Memory B cell (primary cell): ENCODE measurements at places on chromosomes 12 and 14.

DNA sequence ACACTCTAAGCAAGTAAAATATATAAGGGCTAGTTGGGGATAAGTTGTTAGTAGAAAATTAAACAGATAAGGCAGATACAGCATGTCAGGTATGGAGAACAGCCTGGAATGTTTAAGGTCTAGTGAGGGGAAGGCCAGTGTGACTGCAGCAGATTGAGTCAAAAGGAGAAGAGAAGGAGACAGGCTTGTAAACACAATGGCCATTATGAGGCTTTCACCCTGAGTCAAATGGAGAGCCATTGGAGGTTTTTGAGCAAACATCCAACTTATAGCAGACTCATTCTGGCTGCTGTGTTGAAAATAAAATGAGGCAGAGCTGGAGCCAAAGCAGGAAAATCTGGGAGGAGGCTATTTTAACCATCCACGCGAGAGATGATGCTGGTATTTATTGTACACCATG lies 142.0 kb downstream of the DUSP6 start:
- no peaks in the 10 kb centered on the region for H3K36me3 ChIP-seq
- DNase-seq = no peak
- peaks cover 15% of the 10 kb centered on the region for H3K4me1 ChIP-seq
- H3K27ac ChIP-seq = no peak overlapping the region

GRCh38 chr12:6736754-6737153 lies 12.9 kb downstream of the COPS7A start:
- no peaks in the 10 kb centered on the region for H3K36me3 ChIP-seq
- no peak overlapping the region for H3K4me3 ChIP-seq
- H3K27ac ChIP-seq = no peak overlapping the region
- H3K4me1 ChIP-seq = no peaks in the 10 kb centered on the region

DNA sequence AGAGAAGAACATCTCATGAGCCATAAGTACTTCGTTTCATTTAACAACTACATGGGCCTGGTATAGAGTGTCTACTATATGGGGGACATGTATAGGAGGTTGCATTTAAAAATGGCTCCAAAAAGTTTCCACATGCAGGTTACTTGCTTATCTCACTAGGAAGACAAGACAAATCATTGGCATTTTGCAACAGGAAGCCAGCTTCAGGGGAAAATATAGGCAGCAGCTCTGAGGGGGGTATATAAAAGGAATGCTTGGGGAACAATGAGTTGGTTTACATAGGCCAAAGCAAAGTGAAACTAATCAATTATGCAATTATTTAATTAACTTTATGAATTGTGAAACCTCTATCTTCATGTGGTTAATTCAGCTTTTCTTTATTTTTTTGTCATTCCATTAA lies 225.3 kb downstream of the KCNH5 start:
- H3K4me1 ChIP-seq = no peaks in the 10 kb centered on the region
- H3K27ac ChIP-seq = no peak overlapping the region
- no peaks in the 10 kb centered on the region for H3K27me3 ChIP-seq
- no peak for DNase-seq

GRCh38 chr14:99462210-99462609 lies 18.4 kb downstream of the SETD3 start:
- peaks cover 5% of the 10 kb centered on the region for H3K4me1 ChIP-seq
- no peaks in the 10 kb centered on the region for H3K27me3 ChIP-seq
- H3K36me3 ChIP-seq = peaks cover 35% of the 10 kb centered on the region
- H3K27ac ChIP-seq = no peak overlapping the region
- H3K4me3 ChIP-seq = no peak overlapping the region
- DNase-seq = no peak

GRCh38 chr14:77961847-77962580 lies 162.1 kb downstream of the ADCK1 start:
- peaks cover 9% of the 10 kb centered on the region for H3K27me3 ChIP-seq
- no peak for DNase-seq
- H3K27ac ChIP-seq = no peak overlapping the region
- H3K36me3 ChIP-seq = no peaks in the 10 kb centered on the region
- H3K4me3 ChIP-seq = no peak overlapping the region

- H3K36me3 ChIP-seq = peaks cover 8% of the 10 kb centered on the region
- H3K4me1 ChIP-seq = peaks cover 60% of the 10 kb centered on the region
- H3K27ac ChIP-seq = peak overlapping the region; percentile 85
- peak overlapping the region; percentile 64 for H3K4me3 ChIP-seq
Observed at GRCh38 chr12:104494137-104494792, 37.5 kb downstream of the CHST11 start.

GRCh38 chr12:8887285-8887715 lies 27.0 kb upstream of the PHC1 start:
- DNase-seq = no peak
- H3K4me1 ChIP-seq = peaks cover 5% of the 10 kb centered on the region
- H3K27me3 ChIP-seq = peaks cover 3% of the 10 kb centered on the region
- H3K36me3 ChIP-seq = no peaks in the 10 kb centered on the region
- H3K27ac ChIP-seq = no peak overlapping the region

DNA sequence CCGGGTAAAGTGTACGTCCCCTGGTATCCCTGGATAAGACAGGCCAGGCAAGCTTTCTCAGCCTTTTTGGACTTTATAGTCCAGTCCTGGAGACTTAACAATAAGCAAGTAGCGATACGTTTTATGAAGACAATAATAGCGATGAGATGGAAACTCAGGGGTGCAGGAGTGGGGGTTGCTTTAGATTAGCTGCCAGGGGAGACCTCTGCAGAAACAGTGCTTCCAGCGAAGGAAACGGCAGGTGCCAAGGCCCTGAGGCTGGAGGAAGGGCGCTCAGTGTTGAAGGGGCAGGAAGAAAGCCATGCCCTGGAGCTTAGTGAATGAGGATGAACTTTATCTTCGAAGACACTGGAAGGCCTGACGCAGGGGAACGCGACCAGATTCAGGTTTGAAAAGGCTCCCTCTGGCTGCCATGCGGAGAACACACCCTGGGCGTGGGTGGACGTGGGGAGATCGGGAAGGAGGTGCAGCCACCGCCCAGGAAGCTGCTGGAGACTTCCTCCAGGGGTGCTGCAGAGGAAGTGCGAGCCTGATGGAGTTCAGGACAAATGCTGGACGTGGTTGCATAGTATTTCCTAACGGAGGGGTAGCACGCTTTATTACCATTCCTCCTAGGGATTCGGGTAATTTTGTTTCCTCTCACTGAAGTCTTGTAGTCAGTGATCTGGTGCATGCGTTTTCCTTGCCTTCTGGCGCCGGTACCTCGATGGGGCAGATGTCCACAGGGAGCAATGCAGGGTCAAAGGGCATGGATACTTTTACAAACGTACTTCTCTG lies 26.1 kb upstream of the UBC start:
- H3K27ac ChIP-seq = no peak overlapping the region
- no peak overlapping the region for H3K4me3 ChIP-seq
- H3K4me1 ChIP-seq = peaks cover 9% of the 10 kb centered on the region
- no peaks in the 10 kb centered on the region for H3K27me3 ChIP-seq
- DNase-seq = peak; percentile 73
- peaks cover 4% of the 10 kb centered on the region for H3K36me3 ChIP-seq

DNA sequence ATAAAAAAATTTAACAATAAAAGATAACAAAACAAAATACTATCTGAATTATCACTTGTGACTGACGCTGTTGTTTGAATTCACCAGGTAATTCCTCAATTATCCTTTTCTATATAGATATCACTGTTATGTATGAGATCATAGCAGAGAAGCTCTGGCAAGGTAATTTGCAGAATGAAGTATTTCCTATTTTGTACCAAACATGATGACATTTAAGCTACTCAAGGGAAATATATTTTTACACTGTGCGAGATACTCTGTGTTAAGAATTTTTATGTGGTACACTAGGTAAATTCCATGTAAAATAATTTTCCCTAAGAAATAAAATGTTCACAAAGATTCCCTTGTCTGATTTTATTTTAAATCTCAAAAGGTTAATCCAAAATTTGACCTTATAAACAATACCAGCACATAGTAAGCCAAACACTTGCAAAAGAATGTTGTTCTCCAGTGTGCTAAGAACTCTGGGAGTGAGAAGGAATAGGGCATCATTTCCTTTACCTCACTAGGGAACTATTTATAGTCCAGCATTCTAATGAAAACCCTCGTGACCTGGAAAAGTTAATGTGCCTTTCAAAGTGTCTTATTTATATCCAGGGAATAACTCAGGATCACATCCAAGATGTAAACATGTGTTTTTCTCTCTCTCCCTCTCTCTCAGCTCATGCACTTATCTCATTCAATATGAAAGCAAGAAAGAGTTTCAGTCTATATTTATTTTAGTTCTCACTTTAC lies 115.2 kb upstream of the RAP1B start:
- H3K4me3 ChIP-seq = no peak overlapping the region
- DNase-seq = no peak
- H3K27ac ChIP-seq = no peak overlapping the region
- peaks cover 12% of the 10 kb centered on the region for H3K4me1 ChIP-seq
- H3K36me3 ChIP-seq = no peaks in the 10 kb centered on the region

GRCh38 chr14:69895109-69895508 lies 15.9 kb downstream of the SMOC1 start:
- H3K4me1 ChIP-seq = no peaks in the 10 kb centered on the region
- peaks cover 3% of the 10 kb centered on the region for H3K36me3 ChIP-seq
- H3K27me3 ChIP-seq = peaks cover 13% of the 10 kb centered on the region
- H3K27ac ChIP-seq = no peak overlapping the region
- no peak overlapping the region for H3K4me3 ChIP-seq

DNA sequence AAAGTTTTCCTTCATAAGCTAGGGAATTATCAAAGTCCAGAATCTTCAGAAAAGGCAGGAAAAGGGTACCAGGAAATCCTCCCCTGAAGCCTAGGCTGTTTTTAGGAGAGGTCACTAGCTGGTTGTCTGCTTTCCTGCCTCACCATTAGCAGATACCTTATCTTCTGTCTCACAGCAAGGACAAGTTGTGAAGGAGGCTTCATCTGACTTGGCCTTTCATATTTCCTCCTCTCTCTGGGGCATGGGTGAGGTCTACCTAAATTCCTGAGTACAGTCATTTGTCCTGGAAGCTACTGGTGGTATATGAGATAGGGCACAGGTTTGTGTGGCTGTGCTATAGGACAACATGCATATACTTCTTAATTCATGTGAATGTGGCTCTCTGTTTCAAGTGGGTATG lies 2.3 kb downstream of the FOXJ2 start:
- peaks cover 59% of the 10 kb centered on the region for H3K4me1 ChIP-seq
- peak overlapping the region; percentile 91 for H3K27ac ChIP-seq
- no peak for DNase-seq
- H3K4me3 ChIP-seq = peak overlapping the region; percentile 89
- H3K27me3 ChIP-seq = no peaks in the 10 kb centered on the region

DNA sequence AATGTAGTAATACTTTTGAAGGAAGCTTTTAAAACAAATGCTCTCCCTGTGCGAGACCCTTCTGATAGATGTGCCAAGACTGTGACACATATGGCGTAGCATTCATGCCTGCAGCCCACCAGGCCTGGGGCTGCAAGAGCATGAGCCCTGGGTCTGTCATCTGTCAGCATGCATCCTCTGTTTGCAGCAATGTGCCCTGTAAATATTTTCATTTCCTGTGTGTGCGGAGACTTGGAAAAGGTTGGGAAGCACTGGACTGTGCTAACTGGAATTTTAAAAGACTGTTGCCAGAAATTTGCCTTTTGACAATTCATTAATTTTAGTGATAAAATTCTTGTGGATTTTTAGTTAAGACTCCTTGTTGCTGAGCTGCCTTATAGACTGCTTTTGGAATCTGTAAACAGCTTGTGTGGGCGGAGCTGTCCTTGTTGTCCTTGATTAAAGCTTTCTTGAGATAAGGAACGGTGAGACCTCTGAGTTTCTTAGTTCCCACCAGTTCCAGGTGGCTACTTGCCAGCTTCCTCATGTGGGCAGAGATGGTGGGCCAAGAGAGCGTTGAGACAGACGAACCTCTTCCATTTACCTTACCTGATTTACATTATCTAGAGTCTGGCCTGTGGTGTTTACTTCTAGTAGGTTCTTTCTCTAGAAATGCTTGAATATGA lies 23.4 kb downstream of the MARK3 start:
- H3K36me3 ChIP-seq = peaks cover 8% of the 10 kb centered on the region
- DNase-seq = no peak
- H3K4me1 ChIP-seq = peaks cover 12% of the 10 kb centered on the region

GRCh38 chr12:90074086-90074485 lies 365.4 kb upstream of the ATP2B1 start:
- no peak overlapping the region for H3K27ac ChIP-seq
- H3K27me3 ChIP-seq = peaks cover 2% of the 10 kb centered on the region
- DNase-seq = no peak
- H3K4me3 ChIP-seq = no peak overlapping the region

- peaks cover 20% of the 10 kb centered on the region for H3K27me3 ChIP-seq
- H3K4me3 ChIP-seq = no peak overlapping the region
- H3K4me1 ChIP-seq = peaks cover 3% of the 10 kb centered on the region
- H3K27ac ChIP-seq = no peak overlapping the region
- no peaks in the 10 kb centered on the region for H3K36me3 ChIP-seq
- no peak for DNase-seq
Observed at GRCh38 chr14:23431486-23431885, 4.0 kb downstream of the MYH7 start.
